ENCODE measurements at places on chromosomes 7 and 10.

DNA sequence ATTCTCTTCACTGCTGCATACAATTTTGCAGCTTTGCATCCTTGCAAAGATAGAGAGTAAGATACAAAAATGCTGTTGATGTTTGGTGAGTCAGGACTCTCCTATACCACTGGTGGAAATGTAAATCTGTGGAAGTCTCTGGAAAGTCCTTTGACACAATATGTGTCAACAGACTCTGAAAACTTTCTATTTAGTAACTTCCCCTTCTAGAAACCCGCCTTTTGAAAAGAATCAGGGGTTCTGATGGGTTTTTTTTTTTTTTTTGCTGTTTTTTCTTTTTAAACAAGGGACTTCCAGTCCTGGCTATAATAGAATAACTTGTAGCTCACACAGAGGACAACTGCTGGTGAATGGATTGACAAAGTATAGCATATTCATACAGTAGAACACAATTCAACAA lies 16.4 kb downstream of the NOD1 start:
- no peak for DNase-seq

GRCh38 chr7:69764147-69764546 lies 165.9 kb downstream of the AUTS2 start:
- no peak for DNase-seq

- DNase-seq: no peak
These were observed 8.6 kb downstream of the STAM start for GRCh38 chr10:17652585-17652984.

DNA sequence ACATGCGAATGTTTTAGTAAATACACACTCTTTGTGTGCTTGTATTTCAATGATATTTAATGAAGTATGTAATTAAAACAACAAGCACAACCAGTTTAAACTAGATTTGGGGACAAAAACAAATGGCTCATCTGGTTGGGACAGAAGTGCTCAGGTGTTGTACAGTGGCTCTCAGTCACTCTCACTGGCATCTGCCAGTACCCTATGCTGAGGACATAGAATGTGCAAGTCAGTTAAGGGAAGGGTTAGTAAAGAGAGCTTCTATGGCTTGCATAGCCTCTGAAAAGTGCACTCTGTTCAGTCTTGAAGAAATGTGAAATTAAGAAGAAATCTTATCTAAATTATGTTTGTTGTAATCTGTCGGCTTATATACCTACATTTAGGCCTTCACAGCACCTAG lies 183.0 kb downstream of the LRRC4 start:
- no peak for DNase-seq

GRCh38 chr10:132414402-132415016 lies 17.5 kb downstream of the PWWP2B start:
- DNase-seq: no peak
